ENCODE measurements at places on chromosomes 11 and 22.
A peak's percentile ranks its signal among the peaks of the same experiment; 100 is the strongest.

GRCh38 chr11:43515090-43515489 is 156.4 kb downstream of the TTC17 start:
- DNase-seq = no peak

DNA sequence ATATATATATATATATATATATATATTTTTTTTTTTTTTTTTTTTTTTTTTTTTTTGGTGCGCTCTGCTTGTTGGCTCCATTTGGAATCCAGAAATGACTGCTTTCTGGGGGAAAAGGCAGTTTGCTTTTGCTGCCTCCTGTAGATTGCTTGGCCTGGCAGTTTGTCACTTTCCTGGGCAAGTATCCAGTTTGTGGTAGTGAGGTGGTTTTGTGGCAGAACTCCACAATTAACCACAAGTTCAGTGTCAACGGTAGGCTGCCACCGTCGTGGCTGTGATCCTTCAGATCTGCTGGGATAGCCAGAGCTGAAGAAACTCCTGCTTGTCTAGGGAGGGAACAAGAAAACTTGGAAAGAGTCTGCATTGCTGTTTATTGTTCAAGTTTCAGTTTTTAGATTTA is 5.0 kb upstream of the PDE3B start:
- no peak for DNase-seq

DNA sequence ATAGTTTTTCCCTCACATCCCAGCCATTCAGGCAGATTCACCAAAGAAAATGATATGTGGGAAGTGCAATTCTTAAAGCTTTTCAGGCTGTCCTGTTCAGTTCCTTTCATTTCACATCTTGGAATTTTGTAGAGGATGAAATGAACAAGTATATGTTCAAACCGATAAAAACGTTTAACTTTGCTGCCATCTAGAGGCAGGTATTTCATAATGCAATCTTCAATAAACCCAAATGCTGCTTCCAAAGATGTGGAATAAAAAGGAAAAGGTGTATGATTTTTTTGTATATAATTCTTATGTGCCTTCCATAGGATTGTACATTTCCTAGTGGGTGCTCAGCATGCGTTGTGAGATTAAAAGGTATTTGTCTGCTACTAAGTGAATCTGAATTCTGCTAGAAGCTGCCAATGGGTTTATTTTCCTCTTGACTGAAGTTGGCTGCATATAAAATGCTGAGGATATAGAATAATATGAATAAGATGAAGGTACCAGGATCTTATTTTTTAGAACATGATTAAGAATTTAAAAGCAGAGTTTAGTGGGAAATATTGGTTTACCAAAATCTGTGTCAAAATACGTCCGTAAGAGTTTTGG is 199.3 kb downstream of the PGR start:
- peak; percentile 55 for DNase-seq

GRCh38 chr22:44660051-44660830 is 41.8 kb upstream of the PRR5 start:
- DNase-seq = no peak

DNA sequence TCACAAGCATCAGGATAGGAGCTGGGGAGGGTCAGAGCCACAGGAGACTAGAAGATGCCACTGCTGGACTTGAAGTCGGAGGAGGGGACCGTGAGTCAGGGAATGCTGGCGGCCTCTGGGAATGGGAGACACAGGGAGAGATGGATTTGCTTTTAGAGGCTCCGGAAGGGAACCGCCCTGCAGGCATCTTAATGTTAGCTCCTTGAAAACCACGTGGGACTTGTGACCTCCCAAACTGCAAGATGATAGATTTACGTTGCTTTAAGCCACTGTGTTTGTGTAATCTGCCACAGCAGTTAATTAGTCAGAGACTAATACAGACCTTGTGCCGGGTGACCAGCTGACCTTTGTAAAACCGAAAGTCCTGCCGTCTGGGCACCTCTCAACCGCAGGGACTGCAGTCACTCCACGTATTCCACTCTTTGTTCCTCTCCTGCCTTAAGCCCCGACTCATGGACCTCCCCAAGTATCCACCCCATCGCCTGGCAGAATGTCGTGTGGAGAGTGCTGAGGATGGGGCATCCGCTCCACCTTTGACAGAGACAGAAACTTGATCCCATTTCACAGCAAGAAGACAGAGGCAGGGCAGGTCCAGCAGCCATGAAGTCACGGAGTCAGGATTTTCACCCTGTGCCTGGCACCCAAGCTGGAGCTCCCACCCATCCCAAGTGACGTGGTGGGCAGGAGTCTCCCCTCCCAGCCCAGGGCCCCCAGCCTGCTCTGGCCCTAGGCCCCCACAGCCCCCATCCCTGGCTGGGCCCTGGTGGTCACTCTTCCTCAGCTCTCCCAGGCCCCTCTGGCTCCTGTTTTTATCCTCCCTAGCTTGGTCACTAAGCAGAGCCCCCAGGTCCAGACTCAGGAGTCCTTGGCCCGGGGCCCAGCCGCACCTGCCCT is 19.4 kb upstream of the CTSD start:
- DNase-seq = peak; percentile 44

- no peak for DNase-seq
Measured at GRCh38 chr11:126920833-126921232, 79.7 kb downstream of the KIRREL3 start.

GRCh38 chr22:38461414-38462081 is 6.3 kb upstream of the KDELR3 start:
- DNase-seq = peak; percentile 35

GRCh38 chr11:33920838-33921613 is 29.1 kb upstream of the LMO2 start:
- no peak for DNase-seq

DNA sequence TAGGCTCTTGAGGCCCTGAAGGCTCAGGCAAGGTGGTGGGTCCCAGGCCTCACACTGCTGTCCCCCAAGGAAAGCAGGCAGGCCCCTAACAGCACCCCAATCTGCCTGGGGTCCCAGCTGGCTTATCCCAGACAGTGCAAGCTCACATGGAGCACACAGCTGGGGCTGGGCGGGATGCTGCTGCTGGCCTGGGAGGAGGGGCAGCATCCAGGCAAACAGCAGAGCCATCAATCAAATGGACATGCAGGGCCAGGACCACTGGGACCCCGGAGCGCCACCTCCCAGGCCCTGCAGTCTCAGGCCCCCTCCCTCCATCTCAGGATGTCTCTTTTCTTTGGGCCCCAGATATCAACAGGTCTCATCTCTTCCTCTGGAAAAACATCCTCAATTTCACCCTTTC is 140.3 kb downstream of the BRD1 start:
- DNase-seq = no peak

DNA sequence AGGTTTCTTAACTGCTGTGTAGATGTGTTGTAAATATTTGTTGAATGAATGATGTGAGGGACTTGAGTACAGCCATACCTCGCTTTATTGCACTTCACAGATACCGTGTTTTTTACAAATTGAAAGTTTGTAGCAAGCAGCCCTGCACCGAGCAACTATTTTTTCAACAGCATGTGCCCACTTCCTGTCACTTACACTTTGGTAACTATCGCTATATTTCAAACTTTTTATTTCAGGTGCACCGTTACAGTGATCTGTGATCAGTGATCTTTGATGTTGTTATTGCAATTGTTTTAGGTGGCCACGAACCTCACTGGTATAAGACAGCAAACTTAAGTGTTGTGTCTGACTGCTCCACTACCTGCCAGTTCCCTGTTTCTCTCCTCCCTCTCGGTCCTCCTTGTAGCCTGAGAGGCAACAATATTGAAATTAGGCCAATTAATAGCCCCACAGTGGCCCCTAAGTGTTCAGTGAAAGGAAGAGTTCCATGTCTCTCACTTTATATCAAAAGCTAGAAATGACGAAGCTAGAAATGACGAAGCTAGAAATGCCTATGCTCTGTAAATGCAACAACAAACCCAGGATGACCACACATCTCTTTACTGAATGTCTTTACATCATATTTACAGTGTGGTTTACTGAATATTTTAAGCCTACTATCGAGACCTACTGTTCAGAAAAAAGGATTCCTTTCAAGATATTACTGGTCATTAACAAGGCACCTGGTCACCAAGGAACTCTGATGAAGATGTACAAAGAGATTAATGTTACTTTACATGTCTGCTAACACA is 1.0 kb downstream of the SFI1 start:
- no peak for DNase-seq

DNA sequence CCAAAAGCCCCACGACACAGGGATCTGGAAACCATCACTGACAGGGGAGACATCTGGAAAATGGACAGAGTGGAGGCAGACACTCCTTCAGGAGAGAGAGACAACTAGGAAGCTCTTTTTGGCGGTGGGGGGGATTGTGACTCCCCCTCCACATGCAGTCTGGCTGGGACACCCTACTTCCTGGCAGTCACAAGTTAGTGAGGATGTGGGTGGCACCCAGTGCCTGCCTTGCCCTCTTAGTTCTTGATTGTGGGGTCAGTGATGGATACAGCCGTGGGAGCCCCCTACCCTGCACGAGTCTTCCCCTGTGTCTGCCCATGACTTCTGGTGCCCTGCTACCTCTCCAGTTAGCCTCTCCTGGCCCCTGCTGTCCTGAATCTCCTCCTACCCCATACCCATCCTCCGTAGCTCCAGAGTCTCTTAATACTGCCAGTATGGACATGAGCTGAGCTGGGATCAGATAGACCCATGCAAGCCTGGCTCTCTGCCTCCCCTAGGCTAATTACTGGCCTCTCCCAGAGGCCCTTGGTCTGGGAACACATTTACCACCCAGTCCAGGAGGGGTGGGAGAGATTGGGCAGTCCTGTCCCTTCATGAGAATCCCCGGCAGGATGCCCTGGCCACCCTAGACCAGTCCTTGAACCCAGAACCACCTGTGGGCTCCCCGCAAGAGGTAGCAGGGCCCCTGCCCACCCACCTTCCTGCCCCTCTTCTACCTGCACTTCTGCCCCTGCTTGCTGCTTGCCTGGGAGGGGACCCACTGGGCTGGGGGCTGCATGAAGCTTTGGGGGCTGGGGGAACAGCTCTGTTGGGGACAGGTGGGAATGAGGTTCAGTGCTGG is 22.8 kb downstream of the RHBDD3 start:
- DNase-seq = no peak

DNA sequence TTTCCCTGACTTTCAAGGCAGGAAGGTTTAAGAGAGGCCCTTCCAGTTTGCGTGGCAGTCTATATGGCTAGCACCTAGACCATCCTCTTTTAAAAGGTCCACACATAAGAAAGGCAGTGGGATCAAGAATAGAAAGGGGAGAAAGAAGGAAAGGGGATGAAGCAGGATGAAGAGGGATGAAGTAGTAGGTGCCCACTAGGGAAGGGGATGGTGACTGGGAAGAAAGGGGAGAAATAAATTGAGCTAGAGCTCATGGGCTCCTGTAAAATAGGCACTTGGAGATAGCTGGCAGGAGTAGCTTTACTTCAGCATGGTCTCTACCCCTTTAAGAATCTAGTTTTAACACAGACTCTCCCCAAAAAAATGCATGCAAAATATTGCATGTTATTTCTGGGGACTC is 41.5 kb downstream of the CADM1 start:
- no peak for DNase-seq

- DNase-seq = no peak
Measured at GRCh38 chr11:100354736-100355135, 332.4 kb upstream of the ARHGAP42 start.

- DNase-seq = no peak
Measured at GRCh38 chr11:59756558-59756840, 1.3 kb downstream of the STX3 start.

GRCh38 chr11:20647976-20648565 is 21.3 kb upstream of the NELL1 start:
- DNase-seq = peak; percentile 36

GRCh38 chr11:6653656-6654055 is 2.0 kb downstream of the DCHS1 start:
- no peak for DNase-seq

DNA sequence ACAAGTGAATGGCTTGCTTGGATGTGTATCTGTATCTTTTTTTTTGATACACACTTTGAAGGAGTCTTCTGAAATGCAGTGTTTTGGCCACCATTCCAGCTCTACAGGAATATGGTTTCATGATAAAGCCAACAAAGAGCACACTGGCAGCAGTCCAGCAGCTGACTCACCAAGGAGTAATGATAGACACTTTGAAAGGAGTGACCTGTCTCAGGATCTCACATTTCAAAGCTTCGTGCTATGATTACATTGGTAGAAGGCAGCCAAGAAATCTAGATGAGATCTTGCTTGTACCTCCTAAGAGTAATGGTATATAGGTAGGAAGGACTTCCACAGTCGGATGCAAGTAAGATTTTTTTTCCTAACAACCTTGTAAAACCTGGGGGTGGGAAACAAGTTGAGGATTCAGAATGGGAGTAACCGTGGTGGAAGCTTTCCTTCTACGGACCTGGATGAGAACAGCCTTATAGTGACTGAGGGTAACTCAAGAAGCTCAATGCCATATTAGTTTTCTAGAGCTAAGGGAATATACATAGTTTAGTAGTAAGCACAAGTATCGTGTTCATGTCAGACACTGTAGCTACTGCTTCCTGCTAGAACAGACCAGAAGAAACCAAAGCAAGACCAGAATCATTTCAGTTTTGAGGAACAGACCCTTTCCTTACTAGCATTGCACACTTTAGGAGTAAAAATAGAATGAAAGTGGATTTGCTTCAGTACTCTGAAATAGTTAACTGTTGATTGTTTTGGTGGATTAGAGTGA is 25.0 kb downstream of the MTMR3 start:
- peak; percentile 95 for DNase-seq

DNA sequence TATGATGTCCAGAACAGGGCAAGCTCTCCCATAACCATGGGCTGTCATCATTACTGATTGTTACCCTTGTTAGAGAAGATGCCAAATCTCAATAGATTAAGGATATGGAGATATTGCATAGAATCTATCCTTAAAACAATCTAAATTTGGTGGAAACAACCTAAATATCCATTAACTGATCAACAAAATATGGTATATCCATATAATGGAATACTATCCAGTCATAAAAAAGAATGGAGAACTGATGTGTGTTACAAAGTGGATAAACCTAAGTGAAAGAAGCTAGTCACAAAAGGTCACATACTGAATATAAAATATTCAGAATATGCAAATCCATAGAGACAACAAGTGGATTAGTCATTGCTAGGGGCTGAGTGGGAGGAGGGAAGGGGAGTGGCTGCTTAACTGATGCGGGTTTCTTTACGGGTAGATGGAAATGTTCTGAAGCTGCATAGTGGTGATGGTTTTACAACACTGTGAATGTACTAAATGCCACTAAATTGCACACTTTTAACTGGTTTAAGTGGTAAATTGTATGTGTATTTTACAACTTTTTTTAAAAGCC is 36.1 kb upstream of the SMCO4 start:
- DNase-seq = no peak
